ENCODE measurements at places on chromosomes 16 and 17. TPM values are rescaled to one million over a fixed set of nuclear protein-coding genes. Genes with fewer than 3 reads are reported as not detected.
A peak's percentile ranks its signal among the peaks of the same experiment; 100 is the strongest.

HP gene
- total RNA-seq = 17.3 TPM

MBTPS1 gene
- 29.5 TPM for total RNA-seq

HOXB9 gene
- not detected for total RNA-seq

SPEM3 gene
- not detected for total RNA-seq

PEX12 gene
- total RNA-seq = 4.1 TPM

CENPN gene
- total RNA-seq = 8.3 TPM

ZNF207 gene
- total RNA-seq = 136 TPM

XYLT1 gene
- 1.7 TPM for total RNA-seq

- no peak overlapping the region for H3K4me3 ChIP-seq
- H3K27ac ChIP-seq = no peak overlapping the region
- H3K36me3 ChIP-seq = no peaks in the 10 kb centered on the region
- DNase-seq = no peak
- H3K4me1 ChIP-seq = no peaks in the 10 kb centered on the region
These were observed 17.7 kb downstream of the KSR1 start for GRCh38 chr17:27473748-27474609.

- no peak overlapping the region for H3K4me3 ChIP-seq
- no peak for DNase-seq
- H3K36me3 ChIP-seq = no peaks in the 10 kb centered on the region
- no peaks in the 10 kb centered on the region for H3K4me1 ChIP-seq
- no peaks in the 10 kb centered on the region for H3K27me3 ChIP-seq
These were observed 16.7 kb downstream of the TPSG1 start for GRCh38 chr16:1208239-1208830.

DNA sequence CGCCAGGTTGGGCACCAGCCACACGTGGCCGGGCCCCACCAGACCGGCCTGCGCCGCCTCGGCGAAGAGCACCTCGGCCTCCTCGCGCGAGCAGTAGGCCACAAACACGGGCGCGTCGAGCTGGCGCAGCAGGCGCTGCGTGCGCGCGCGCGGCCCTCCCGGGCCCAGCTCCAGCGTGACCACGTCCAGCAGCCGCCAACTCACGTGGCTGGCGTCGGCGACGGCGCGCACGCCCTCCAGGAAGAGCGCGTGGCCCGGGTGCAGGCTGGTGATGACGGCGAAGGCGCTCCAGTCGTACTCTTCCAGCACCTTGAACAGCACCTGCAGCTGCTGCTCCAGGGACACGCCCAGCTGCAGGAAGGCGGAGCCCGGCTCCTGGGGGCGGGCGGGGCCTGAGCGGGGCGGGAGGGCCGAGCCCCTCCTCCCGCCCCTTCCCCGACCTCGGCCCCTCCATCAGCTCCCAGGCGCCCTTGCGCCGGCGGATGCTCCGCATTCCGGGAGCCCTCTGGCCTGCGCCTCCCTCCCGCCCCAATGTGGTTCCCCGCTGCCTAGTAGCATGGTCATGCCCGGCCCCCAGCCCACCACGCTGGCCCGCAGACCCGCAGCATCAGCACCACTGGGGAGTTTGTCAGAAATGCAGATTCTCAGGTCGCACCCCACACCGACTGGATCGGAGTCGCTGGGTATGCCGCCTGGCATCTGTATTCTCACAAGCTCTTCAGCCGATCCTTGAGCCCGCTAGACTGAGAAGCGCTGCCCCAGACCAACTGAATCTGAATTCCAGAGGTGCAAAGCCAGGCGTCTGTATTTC is 7.2 kb downstream of the GRIN2C start:
- H3K36me3 ChIP-seq = no peaks in the 10 kb centered on the region
- H3K27ac ChIP-seq = no peak overlapping the region
- no peaks in the 10 kb centered on the region for H3K4me1 ChIP-seq
- no peak overlapping the region for H3K4me3 ChIP-seq
- peaks cover 8% of the 10 kb centered on the region for H3K27me3 ChIP-seq
- no peak for DNase-seq

DNA sequence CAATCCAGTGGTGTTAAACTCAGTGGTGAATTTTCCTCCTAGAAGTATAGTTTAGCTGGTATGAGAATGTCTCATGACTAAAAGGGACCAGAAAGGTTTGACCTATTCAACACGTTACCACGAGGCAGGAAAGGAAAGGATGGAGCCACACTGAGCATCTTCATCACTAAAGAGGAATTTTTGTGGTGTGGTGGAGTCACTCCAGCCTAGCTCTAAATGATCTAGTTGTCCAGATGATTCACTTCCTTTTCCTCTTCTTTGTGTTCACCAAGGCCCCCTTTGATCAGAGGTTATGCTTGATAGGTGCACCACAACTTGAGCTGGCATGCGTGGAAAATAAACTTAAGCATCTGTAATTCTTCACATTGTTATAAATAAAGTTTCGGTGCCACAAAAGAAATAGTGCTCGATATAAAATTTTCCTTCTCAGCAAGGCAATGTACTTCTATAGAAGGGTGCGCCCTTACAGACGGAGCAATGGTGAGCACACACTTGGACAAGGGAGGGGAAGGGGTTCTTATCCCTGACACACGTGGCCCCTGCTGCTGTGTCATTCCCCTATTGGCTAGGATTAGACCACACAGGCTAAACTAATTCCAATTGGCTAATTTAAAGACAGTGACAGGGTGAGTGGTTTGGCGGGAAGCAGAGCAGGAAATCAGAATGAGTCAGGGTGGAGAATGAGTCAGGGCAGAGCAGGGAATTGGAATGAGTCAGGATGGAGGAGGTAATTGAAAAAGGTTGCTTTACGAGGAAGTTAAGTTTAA is 254.6 kb downstream of the HS3ST3A1 start:
- DNase-seq = no peak
- H3K36me3 ChIP-seq = no peaks in the 10 kb centered on the region
- no peaks in the 10 kb centered on the region for H3K27me3 ChIP-seq
- no peaks in the 10 kb centered on the region for H3K4me1 ChIP-seq
- no peak overlapping the region for H3K27ac ChIP-seq

DNA sequence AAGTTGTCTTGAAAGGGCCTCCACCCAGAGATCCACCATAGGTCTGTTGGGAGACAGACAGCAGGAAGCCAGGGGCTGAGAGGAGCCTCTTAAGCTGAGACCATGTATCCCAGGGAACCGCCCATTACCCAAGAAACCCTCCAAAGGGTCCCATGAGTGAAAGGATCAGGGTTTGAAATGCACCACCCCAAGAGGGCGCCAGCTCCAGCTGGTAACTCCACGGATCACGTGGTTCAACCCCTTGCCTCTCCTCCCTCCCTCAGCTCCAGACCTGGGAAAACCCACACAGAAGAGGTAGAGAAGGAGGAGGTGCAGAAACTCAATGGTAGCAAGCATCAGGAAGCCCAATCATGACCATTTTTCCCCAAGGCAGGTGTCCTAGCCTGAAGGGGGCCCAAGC is 148.7 kb downstream of the AIPL1 start:
- DNase-seq = no peak
- no peak overlapping the region for H3K27ac ChIP-seq
- peaks cover 18% of the 10 kb centered on the region for H3K27me3 ChIP-seq
- no peaks in the 10 kb centered on the region for H3K4me1 ChIP-seq
- H3K4me3 ChIP-seq = no peak overlapping the region
- H3K36me3 ChIP-seq = no peaks in the 10 kb centered on the region

DNA sequence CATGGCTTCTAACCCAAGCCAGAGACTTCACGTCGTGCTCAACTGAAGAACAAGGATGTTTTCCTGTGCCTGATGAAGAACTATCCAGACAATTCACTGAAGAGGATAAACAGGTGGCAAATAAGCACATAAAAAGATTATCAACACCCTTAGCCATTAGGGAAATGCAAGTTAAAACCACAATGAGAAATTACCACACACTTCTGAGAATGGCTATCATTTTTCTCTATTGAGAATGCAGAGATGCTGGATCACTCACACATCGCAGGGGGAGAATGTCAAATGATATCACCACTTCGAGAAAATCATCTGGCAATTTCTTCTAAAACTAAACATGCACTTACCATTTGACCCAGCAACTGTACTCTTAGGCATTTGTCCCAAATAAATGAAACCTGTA is 162.8 kb downstream of the IRX3 start:
- no peak overlapping the region for H3K4me3 ChIP-seq
- DNase-seq = no peak
- no peaks in the 10 kb centered on the region for H3K36me3 ChIP-seq
- no peaks in the 10 kb centered on the region for H3K4me1 ChIP-seq
- no peak overlapping the region for H3K27ac ChIP-seq

GRCh38 chr17:5485270-5486205 is at the start of gene DERL2:
TSS of gene DERL2 (minus strand) at chr17:5486178. CDS start at chr17:5486161, 17 bp downstream.
- H3K36me3 ChIP-seq = peaks cover 75% of the 10 kb centered on the region
- no peak for DNase-seq
- H3K27me3 ChIP-seq = no peaks in the 10 kb centered on the region
- peak within 1 kb of the TSS; percentile 85 for H3K4me3 ChIP-seq
- H3K27ac ChIP-seq = peak within 1 kb of the TSS; percentile 98

DNA sequence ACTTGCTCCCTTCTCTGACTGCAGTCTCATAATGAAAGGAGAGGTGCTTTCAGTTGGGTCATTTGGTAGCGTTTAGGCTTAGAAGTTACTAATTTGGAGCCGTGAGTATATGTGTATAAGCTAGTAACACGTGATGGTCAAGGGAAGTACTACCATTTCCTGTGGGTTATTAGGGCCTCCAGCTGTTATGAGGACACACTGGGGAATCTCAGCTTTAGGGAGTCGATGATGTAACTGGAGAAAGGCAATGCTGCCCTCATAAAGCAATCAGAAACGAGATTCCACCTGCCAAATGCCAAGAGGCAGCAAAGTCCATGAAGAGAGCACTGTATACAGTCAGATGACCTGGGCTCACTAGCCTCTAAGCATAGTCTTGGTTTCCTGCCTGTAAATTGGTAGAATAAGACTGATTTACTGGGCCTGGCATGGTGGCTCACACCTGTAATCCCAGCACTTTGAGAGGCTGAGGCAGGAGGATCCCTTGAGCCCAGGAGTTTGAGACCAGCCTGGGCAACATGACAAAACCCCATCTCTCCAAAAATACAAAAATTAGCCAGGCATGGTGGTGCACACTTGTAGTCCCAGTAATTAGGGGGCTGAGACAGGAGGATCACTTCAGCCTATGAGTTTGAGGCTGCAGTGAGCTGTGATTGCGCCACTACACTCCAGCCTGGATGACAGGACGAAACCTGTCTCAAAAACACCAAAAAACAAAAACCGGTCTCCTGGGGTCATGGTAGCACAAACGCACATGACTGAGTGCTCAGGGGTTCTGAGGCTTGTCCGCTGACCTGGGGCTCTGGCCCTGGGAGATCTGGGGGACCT is 53.0 kb downstream of the SF3B3 start:
- H3K4me1 ChIP-seq = peaks cover 49% of the 10 kb centered on the region
- peak overlapping the region; percentile 32 for H3K27ac ChIP-seq
- DNase-seq = no peak
- peaks cover 10% of the 10 kb centered on the region for H3K36me3 ChIP-seq
- no peak overlapping the region for H3K4me3 ChIP-seq

- no peaks in the 10 kb centered on the region for H3K27me3 ChIP-seq
- peak within 1 kb of the TSS; percentile 70 for H3K4me3 ChIP-seq
- no peaks in the 10 kb centered on the region for H3K4me1 ChIP-seq
- no peak for DNase-seq
- H3K36me3 ChIP-seq = no peaks in the 10 kb centered on the region
These were observed at the start of gene ASPA for GRCh38 chr17:3475812-3476610. TSS of gene ASPA (plus strand) at chr17:3475997. CDS start at chr17:3476160, 163 bp downstream.

- peak; percentile 72 for DNase-seq
- H3K27me3 ChIP-seq = no peaks in the 10 kb centered on the region
- H3K4me3 ChIP-seq = no peak overlapping the region
These were observed 38.9 kb downstream of the PEMT start for GRCh38 chr17:17552351-17553216.

- DNase-seq = no peak
- H3K36me3 ChIP-seq = no peaks in the 10 kb centered on the region
- no peaks in the 10 kb centered on the region for H3K27me3 ChIP-seq
- H3K4me1 ChIP-seq = no peaks in the 10 kb centered on the region
These were observed 31.0 kb downstream of the CPNE2 start for GRCh38 chr16:57123216-57123973.

DNA sequence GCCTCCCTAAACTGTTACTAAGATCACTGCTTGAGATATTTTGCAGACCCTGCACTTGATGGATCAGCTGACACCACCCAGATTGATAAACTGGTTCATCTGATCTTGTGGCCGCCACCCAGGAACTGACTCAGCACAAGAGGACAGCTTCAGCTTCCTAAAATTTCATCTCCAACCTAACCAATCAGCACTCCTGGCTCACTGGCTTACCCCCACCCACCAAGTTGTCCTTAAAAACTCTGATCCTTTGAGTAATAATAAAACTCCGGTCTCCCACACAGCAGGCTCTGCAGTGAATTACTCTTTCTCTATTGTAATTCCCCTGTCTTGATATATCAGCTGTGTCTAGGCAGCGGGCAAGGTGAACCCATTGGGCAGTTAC is 174.8 kb downstream of the UTP18 start:
- no peaks in the 10 kb centered on the region for H3K27me3 ChIP-seq
- H3K4me3 ChIP-seq = no peak overlapping the region
- no peak overlapping the region for H3K27ac ChIP-seq
- H3K36me3 ChIP-seq = no peaks in the 10 kb centered on the region

GRCh38 chr16:1346422-1347285 is 5.0 kb downstream of the TSR3 start:
- H3K4me1 ChIP-seq = peaks cover 15% of the 10 kb centered on the region
- no peak overlapping the region for H3K4me3 ChIP-seq
- no peaks in the 10 kb centered on the region for H3K36me3 ChIP-seq
- no peaks in the 10 kb centered on the region for H3K27me3 ChIP-seq
